T-helper 17 cell (primary cell): ENCODE measurements at places on chromosomes 16 and 17.

GRCh38 chr17:62898239-62898864 is 67.7 kb upstream of the TANC2 start:
- DNase-seq, result no peak

DNA sequence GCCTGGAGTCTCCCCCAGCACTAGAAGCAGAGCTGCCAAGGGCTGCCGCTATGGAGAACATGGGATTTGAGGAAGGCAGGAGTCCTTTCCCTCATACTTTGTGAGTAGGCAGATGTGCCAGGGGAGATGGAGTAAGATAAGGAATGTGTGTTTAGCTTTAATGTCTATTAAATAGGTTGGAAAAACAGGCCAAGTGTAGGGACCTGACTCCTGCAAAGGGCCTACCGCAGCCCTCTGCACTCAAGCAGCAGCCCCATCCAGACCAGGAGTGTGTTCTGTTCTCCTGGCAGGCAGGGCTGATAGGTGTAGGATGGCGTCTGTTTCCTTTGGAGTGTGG is 1.8 kb upstream of the MIF4GD start:
- no peak for DNase-seq

- DNase-seq, result no peak
These were observed 19.4 kb downstream of the CMTM4 start for GRCh38 chr16:66677179-66677578.

GRCh38 chr16:54285414-54286089 is 1.0 kb downstream of the IRX3 start:
- no peak for DNase-seq

DNA sequence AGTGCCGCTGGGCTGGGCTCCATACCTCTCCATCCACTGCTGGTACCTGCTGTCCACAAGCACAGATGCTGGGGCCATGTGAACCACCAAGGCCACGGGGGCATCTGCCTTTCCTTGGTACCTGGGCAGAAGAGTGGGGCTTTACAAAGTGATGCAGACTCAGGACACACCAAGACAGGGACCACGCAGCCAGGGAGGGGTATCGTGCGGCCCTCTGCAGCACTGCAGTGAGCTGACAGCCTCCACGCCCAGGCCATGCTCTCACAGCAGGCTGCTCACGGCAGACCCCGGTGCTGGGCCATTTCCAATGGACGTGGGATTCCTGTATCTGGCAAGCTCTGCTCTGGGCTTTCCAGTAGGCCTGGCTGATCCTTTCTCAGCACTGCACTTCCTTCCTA is 14.4 kb downstream of the ELAC2 start:
- DNase-seq, result no peak
